ENCODE measurements at places on chromosomes 11 and 22.

DNA sequence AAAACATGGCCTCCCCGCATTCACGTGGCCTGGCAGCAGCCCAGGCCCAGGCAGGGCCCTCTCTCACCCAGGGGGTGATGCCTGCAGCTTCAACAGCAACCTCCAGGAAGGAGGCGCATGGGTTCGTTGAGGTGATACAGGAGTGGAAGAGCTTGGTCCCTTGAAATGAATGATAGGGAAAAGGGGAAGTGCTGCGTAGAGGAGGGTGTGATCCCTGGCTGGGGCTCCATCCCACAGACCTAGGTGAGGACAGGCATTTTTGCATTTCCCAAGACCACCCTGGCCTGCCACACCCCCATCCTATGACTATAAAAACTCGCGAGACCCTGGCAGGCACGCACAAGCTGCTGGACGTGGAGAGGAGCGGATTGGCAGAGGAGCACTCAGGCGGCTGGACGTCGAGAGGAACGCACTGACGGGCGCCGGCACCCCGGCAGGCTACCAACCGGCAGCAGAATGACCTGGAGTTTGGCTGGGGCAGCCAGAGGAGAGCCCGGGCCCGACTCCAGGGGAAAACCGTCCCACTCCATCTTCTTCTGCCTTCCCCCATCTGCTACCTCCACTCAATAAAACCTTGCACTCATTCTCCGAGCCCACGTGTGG is 32.6 kb downstream of the RTN4R start:
- DNase-seq = no peak

GRCh38 chr11:96783311-96783710 is 393.5 kb downstream of the JRKL start:
- no peak for DNase-seq

GRCh38 chr22:43272301-43272700 is 70.9 kb downstream of the SCUBE1 start:
- no peak for DNase-seq

DNA sequence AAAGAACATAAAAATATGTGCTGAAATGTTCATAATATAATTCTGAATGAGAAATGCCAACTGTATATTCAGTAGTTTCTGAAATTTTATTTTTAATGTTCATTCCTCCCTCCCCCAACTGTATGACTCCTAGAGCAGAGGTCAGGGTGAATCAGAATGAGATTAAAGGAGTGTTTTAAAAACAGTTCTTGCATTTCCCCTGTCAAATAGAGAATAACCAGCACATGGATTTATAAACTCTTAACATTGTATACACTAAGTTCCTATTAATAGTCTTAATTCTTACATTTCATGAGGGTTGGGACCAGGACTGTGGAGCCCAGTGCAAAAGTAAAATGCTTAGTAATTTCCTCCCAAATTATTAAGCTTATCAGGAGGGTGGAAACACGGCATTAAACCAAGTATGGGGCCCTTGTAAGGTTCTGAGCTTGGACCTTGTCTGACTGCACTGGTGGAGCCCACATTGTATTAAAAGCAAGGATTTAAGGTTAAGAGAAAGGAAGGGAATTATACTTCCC is 474.6 kb upstream of the RAG2 start:
- DNase-seq = no peak

GRCh38 chr11:48083421-48083820 is 103.1 kb downstream of the PTPRJ start:
- DNase-seq = no peak

GRCh38 chr11:87600938-87601337 is 563.2 kb downstream of the TMEM135 start:
- DNase-seq = no peak

DNA sequence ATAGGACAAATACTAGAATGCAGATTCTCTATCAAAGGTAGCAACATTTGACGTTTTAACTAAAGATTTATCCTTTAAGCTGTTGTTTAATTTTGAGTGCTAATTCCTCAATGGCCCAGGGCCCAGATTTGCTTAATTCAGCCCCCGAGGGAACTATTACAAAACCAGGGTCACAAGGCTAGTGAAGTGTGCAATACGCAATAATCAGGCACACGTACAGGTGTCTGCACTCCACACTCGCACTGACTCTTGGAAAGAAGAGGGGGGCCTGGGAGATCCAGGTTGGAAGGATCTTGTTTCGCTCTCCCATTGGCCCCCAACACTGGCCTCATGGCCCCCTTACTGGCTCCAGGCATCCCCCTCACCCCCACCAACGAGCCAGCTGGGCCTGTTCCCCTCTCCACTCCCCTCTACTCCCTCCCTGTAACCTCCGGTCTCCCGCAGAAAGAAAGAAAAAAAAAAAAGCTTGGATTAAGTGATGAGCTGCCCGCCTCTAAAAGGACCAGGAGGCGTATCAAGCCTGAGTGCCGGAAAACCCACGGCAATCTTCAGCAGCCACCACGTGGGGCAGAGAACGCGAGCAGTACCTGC is 2.2 kb upstream of the KIRREL3 start:
- DNase-seq = no peak

GRCh38 chr22:46672731-46673130 is 52.5 kb downstream of the GRAMD4 start:
- no peak for DNase-seq

GRCh38 chr11:118903204-118904015 is 19.7 kb downstream of the CXCR5 start:
- DNase-seq = no peak

DNA sequence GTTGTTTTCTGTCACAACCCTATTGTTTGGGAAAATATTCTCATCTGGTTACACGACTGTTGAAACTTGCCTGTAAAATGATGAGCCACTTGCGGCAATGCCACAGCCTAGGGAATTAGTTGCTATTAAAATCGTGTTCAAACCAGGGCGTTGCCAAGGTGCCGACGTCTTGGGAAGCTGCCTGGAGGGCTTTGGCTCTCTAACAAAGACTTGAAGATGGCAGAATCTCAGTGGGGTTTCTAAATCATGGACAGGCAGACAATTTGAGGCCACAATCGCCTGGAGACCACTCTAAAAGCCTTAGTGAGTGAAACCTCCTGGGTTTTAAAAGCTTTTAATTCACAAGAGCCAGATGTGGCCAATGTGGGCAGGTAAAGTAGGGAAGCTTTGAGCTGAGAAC is 117.2 kb upstream of the BMAL1 start:
- no peak for DNase-seq

- no peak for DNase-seq
Measured at GRCh38 chr11:47403571-47403970, 4.8 kb upstream of the SLC39A13 start.

GRCh38 chr11:75782540-75783263 is 14.1 kb downstream of the DGAT2 start:
- DNase-seq = no peak

GRCh38 chr11:2482204-2482603 is 37.4 kb downstream of the KCNQ1 start:
- DNase-seq = no peak

DNA sequence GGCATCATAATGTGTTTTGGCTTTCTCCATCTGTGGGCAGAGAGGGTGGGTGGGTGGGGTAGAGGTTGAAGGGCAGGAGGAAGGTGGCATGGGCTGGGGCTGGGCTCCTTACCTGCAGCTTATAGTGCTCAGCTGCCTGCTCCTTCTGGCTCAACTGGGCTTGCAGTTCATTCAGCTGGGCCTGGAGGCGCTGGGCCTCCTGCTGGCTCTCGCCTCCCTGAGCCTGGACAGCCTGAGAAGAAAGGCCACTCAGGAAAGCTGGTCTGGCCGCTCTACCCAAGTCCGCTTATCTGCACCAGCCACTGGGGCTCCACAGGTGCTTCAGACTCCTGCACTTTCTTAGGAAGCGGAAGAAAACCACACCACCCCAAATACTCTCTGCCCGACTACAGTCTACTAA is 10.4 kb downstream of the IL18BP start:
- no peak for DNase-seq

DNA sequence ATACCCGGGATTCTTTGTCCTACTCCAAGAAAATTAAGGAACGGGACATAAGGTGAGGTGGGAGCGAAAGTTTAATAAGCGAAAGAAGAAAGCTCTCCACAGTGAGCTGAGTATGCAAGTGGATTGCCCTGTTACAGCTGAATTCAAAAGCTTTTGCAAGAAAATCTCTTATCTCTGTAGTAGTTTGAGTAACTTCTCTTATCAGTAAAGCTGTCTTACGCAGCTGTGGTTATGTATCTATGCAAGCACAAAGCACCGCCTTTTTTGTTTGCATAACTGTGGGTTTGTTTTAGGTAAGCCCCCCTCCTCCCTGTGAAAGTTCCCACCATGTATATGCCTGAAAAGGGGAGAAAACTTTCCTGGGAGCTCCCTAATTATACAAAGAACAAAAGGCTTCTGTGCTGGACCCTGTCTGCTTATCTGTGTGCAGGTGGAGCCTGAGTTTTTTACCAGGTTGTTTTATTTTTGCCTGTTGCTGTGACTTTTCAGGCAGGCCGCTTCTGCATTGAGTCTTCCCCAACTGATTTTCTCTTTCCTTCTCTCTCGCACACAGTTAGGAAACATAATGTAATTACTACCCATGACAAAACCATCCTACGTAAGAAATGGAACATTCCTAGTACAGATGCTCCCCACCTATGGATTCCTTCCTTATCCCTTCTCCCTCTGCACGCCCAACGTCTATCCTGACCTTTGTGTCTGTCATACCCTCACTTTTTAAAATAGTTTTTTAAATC is 837 bp upstream of the PLAAT5 start:
- DNase-seq = peak; percentile 35
